ENCODE measurements at places on chromosomes 6 and 20.
A peak's percentile ranks its signal among the peaks of the same experiment; 100 is the strongest.

GRCh38 chr6:100751590-100751989 lies 129.5 kb downstream of the ASCC3 start:
- H3K4me1 ChIP-seq, result no peaks in the 10 kb centered on the region
- no peak overlapping the region for H3K27ac ChIP-seq
- DNase-seq, result no peak
- H3K27me3 ChIP-seq, result no peaks in the 10 kb centered on the region
- H3K4me3 ChIP-seq, result no peak overlapping the region
- peaks cover 12% of the 10 kb centered on the region for H3K36me3 ChIP-seq

DNA sequence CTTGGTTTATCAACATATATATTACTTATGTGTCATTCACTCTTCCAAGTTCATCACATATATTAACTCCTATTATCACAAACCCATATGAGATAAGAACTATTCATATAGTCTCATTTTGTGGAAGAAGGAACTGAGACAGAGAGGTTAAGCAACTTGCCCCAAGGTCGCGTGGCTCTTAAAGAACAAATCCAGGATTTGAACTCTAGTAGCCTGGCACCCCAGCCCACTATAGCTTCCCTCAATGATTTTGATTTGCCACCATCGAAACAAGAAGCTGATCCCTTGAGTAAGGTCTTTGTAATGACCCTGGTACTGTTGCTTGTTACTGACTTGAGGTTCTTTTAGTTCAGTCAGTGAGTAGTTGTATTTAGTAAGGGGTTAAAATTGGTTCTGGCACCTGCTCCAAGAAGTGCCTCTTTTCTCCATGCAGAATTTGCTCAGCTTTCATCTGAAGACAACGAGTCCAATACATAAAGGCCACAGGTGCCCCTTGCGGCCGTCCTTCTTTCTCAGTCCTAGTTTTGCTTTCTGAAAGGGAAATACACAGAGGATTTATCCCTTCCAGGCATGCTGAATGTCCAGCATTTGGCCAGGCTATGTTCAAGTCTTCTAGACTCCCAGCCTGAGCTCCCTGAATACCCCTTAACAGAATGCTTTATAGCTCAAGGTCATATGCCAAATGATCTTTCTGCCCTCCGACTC lies 253.0 kb downstream of the TBC1D7 start:
- H3K4me3 ChIP-seq, result no peak overlapping the region
- no peak overlapping the region for H3K27ac ChIP-seq
- H3K36me3 ChIP-seq, result no peaks in the 10 kb centered on the region
- no peaks in the 10 kb centered on the region for H3K4me1 ChIP-seq
- peaks cover 9% of the 10 kb centered on the region for H3K27me3 ChIP-seq

DNA sequence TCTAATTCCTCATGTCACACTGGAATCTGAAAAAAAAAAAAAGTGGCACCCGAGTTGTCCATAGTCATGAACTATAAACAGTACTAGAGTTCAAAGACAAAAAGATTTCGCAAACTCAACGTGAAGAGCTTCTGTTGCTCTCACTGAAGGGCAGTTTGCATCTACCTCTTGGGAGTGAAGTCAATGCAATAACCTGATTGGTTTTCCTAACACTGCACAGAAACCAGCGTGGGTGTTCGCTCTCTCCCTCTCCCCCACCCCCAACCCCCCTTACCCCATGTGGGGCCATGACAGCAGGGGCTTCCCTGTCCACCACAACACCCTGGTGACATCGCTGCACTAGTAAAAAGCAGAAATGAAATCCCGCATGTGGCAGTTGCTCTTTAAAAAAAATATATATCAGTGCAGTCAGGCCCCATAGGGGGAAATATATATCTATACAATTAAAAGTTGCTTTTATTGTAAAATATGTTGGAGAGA lies 66.9 kb downstream of the GMPR start:
- H3K4me3 ChIP-seq, result no peak overlapping the region
- H3K27me3 ChIP-seq, result no peaks in the 10 kb centered on the region
- H3K27ac ChIP-seq, result no peak overlapping the region

DNA sequence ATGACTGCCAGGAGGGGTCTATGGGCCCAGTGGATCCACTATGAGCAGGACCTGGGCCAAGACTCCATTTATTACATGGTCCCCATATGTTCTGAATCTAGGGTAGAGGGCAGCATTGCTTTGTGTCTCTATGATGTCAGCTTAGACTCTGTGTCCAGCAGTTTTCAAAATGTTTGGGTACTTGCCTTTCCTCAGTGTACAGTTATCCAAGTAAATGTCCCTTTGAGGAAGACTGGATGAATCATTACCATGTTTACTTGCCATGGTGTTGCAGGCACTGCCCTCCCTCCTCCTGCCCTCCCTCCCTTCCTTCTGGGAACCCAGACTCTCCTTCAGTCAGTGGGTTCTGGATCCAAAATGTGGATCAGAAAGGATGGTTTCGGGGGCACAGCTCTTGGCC lies 108.6 kb downstream of the NRN1 start:
- H3K4me1 ChIP-seq, result no peaks in the 10 kb centered on the region
- peaks cover 2% of the 10 kb centered on the region for H3K27me3 ChIP-seq
- DNase-seq, result no peak
- no peak overlapping the region for H3K4me3 ChIP-seq

- H3K4me1 ChIP-seq, result no peaks in the 10 kb centered on the region
- no peak overlapping the region for H3K4me3 ChIP-seq
- H3K36me3 ChIP-seq, result no peaks in the 10 kb centered on the region
- H3K27me3 ChIP-seq, result peaks cover 5% of the 10 kb centered on the region
Observed at GRCh38 chr6:52815167-52816092, 11.8 kb upstream of the GSTA1 start.

DNA sequence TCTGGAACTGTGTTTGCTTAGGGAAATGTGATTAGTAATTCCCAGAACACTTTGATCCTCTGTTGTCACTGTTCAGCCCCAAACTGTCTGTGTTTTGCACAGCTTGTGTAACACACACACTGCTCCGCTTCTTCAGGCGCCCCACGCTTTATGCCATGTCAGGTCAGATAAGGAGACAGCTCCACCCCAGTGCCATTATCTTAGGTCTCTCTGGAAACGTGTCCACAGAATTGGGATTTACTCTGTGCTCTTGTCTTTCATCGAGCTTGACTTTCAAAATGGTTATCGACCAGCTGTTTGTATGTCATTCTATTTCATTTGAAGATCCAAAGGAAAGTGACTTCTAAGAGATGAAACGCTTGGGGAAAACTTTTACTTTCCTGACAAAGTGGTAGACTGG lies 106.4 kb upstream of the SSTR4 start:
- DNase-seq, result no peak
- no peak overlapping the region for H3K4me3 ChIP-seq
- H3K36me3 ChIP-seq, result no peaks in the 10 kb centered on the region
- H3K4me1 ChIP-seq, result no peaks in the 10 kb centered on the region
- no peak overlapping the region for H3K27ac ChIP-seq

DNA sequence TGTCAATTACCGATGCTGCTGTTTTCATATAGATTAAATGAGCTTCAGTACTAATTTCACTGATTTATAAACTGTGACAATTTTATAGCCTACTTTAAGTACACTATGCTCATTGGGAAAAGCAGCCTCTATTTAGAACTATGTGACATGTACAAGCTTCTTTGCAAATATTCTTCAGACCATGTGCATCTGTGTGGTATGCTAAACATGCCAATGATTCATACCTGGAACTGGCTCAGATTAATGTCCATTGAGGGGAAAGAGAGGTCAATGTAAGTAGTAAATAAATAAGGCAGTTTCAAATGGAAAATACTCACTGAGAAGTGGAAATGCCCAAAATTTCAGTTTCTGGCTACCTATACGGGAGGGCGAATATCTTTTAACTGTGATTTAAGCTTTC lies 777.7 kb downstream of the C6orf118 start:
- H3K4me3 ChIP-seq, result no peak overlapping the region
- DNase-seq, result no peak
- no peaks in the 10 kb centered on the region for H3K27me3 ChIP-seq
- H3K27ac ChIP-seq, result no peak overlapping the region

GRCh38 chr20:41185013-41185757 lies 47.8 kb downstream of the PLCG1 start:
- no peaks in the 10 kb centered on the region for H3K27me3 ChIP-seq
- H3K36me3 ChIP-seq, result peaks cover 2% of the 10 kb centered on the region
- DNase-seq, result no peak
- no peak overlapping the region for H3K27ac ChIP-seq

DNA sequence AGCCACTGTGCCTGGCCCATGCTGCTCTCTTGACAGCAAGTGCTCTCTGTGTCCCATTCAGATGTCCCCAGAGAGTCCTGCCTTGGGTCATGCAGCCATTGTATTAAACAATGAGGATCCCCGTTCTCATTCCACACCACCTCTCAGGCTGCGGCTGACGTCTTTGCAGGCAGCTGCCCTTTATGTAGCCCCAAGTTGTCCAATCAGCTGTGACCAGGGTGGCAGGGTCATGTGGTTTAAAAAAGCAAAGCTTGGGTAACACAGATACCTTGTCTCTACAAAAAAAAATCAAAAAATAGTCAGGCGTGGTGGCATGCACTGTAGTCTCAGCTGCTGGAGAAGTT lies 13.2 kb downstream of the GCNT2 start:
- H3K4me1 ChIP-seq, result peaks cover 29% of the 10 kb centered on the region
- H3K27ac ChIP-seq, result peak overlapping the region; percentile 5
- H3K4me3 ChIP-seq, result no peak overlapping the region
- no peak for DNase-seq
- H3K27me3 ChIP-seq, result no peaks in the 10 kb centered on the region

- no peaks in the 10 kb centered on the region for H3K36me3 ChIP-seq
- no peaks in the 10 kb centered on the region for H3K27me3 ChIP-seq
- H3K4me1 ChIP-seq, result no peaks in the 10 kb centered on the region
- H3K27ac ChIP-seq, result no peak overlapping the region
- no peak for DNase-seq
Observed at GRCh38 chr20:55333798-55334197, 671.5 kb downstream of the CBLN4 start.

DNA sequence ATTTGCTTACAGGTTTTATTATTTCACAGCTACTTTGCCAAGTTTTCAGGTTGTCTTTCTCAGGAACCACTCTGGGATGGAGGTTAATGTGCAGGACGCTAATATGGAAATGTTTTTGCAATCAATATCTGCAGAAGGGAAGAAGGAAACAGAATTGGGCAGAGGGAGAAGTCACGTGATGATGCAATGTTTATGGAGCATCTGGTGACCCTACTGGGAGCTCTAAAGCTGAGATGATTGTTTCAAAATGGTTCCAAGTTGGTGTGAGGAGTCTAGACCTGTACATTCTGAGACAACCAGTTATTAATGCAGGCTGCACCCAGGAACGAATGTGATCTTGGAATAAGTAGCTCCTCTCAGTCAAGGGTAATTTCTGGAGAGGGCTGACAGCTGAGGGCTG lies 905.4 kb upstream of the FLRT3 start:
- H3K27me3 ChIP-seq, result no peaks in the 10 kb centered on the region
- no peak overlapping the region for H3K27ac ChIP-seq
- H3K4me3 ChIP-seq, result no peak overlapping the region
- no peaks in the 10 kb centered on the region for H3K36me3 ChIP-seq
- no peak for DNase-seq

- no peak overlapping the region for H3K4me3 ChIP-seq
- H3K4me1 ChIP-seq, result no peaks in the 10 kb centered on the region
- no peak for DNase-seq
Observed at GRCh38 chr20:50630578-50631263, 60.6 kb downstream of the RIPOR3 start.

GRCh38 chr20:44696315-44696714 lies 18.9 kb upstream of the CCN5 start:
- no peak for DNase-seq
- peaks cover 1% of the 10 kb centered on the region for H3K27me3 ChIP-seq
- no peak overlapping the region for H3K4me3 ChIP-seq

GRCh38 chr20:24761220-24762065 lies 187.6 kb upstream of the CST7 start:
- no peaks in the 10 kb centered on the region for H3K36me3 ChIP-seq
- no peak overlapping the region for H3K4me3 ChIP-seq
- no peaks in the 10 kb centered on the region for H3K4me1 ChIP-seq
- no peak overlapping the region for H3K27ac ChIP-seq
- no peak for DNase-seq

- H3K4me3 ChIP-seq, result peak overlapping the region; percentile 94
- H3K27me3 ChIP-seq, result no peaks in the 10 kb centered on the region
- H3K36me3 ChIP-seq, result peaks cover 26% of the 10 kb centered on the region
- peak overlapping the region; percentile 95 for H3K27ac ChIP-seq
Observed at GRCh38 chr20:35772563-35773058, 796 bp downstream of the PHF20 start.

GRCh38 chr6:105603788-105604586 lies 201.1 kb upstream of the PREP start:
- no peak overlapping the region for H3K27ac ChIP-seq
- no peak for DNase-seq
- no peaks in the 10 kb centered on the region for H3K27me3 ChIP-seq
- peaks cover 9% of the 10 kb centered on the region for H3K36me3 ChIP-seq
- H3K4me1 ChIP-seq, result peaks cover 26% of the 10 kb centered on the region

- peak overlapping the region; percentile 43 for H3K4me3 ChIP-seq
- DNase-seq, result no peak
- peak overlapping the region; percentile 49 for H3K27ac ChIP-seq
- H3K4me1 ChIP-seq, result peaks cover 19% of the 10 kb centered on the region
- H3K36me3 ChIP-seq, result no peaks in the 10 kb centered on the region
- peaks cover 95% of the 10 kb centered on the region for H3K27me3 ChIP-seq
Observed at GRCh38 chr6:28809947-28810658, 113.7 kb downstream of the TRIM27 start.

DNA sequence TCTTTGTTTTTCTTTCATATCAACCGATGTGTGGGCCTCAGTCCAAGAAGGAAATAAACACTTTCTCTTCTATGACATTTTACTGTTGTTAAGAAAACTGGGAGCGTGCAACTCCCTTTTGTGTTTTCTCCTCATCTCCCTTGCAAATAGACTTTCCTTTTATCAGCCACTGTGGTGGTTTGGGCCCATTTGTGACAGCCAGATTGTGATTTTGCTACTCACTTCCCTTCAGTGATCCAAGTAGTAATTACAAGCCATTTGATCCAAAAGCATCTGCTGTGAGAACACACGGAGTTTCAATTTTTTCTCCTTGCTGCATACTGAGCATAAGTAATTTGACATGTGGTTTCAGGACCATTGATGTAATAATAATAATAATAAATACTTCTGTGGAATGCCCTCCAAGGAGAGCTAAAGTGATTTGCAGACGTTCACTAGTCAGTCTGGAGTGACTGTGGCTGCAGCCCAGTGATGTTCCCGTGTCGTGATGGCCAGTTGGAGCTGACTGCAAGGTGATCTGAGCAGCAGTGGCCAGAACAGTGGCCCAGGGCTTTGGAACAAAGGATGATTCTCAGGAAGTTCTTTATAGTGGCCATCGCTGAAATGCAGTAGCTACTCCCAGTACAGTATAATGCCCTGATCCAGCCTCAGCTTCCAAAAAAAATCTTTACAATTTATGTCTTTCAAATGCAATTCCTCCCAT lies 91.9 kb upstream of the CLDN20 start:
- H3K4me3 ChIP-seq, result peak overlapping the region; percentile 23
- peaks cover 58% of the 10 kb centered on the region for H3K4me1 ChIP-seq
- no peak for DNase-seq
- H3K27ac ChIP-seq, result peak overlapping the region; percentile 92
- no peaks in the 10 kb centered on the region for H3K27me3 ChIP-seq

DNA sequence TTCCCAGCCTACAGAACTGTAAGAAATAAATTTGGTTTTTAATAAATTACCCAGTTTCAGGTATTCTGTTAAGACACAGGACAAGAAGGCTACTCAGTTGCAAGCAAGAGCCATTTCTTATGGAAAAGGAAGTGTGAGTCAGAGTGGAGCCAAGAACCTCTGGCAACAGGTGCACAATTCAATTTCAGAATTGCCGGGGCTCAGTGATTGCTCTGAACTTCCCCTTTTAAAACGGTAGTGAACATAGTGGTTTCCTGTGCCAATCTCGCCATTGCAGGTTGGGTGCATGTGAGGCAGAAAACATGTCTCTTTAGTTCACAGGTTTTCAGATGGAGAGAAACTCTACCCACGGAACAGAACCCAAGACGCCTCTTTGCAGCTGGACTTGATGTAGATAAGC lies 16.4 kb downstream of the PIGT start:
- H3K27me3 ChIP-seq, result no peaks in the 10 kb centered on the region
- peaks cover 22% of the 10 kb centered on the region for H3K36me3 ChIP-seq
- H3K4me3 ChIP-seq, result no peak overlapping the region
- H3K4me1 ChIP-seq, result peaks cover 34% of the 10 kb centered on the region
- DNase-seq, result no peak
